ENCODE measurements at places on chromosomes 2 and 18.

- no peak for DNase-seq
Observed at GRCh38 chr2:177636672-177637071, 244.1 kb downstream of the AGPS start.

- DNase-seq = no peak
Observed at GRCh38 chr2:203894262-203894661, 26.7 kb downstream of the CTLA4 start.

DNA sequence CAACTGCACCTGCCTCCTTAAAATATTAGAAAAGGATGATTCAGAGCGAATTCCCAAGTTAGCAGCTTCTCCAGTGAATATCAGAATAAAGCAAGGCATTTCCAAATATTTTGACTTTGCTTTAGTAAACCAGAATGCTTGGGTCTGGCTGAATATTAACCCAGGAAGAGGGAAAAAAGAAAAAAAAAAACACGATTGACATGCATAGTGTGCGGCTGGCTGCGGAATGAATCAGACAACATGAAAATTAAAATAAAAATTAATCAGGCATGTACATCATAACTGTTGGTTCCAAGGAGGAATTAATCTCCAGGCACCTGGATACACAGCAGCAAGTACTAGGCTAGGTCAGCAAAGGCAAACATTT is 105.8 kb upstream of the NCKAP5 start:
- no peak for DNase-seq

DNA sequence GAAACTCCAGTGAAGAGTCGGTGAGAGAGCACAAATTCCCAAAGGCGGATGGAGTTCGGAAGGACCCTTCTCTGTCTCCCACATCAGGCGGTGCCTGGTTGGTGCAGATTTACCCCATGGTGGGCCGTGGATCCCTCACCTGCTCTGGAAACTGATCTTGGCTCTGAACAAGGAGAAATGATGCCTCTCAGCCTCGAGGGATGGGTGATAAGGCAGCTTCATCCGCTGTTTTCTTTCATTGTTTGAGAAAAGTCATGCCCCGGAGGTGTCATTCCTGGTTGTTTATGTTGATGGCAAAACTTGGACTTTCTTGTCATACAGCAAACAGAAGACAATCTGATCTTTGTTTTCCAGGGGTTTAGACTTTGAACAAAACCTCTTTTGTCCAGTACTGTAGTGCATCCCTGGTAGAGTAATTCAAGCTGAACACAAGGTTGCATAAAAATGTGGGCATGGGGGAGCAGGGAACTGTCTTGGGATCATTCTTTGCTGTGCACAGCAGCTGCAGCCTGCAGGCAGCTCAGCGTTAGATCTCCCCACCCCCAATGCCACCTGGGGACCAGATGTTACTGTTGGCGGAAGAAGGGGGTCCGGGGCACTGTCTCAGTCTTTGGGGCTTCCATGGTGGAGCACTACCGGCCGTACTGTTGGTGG is 81.3 kb downstream of the NFATC1 start:
- no peak for DNase-seq

GRCh38 chr2:221911890-221912289 is 339.8 kb upstream of the EPHA4 start:
- no peak for DNase-seq

DNA sequence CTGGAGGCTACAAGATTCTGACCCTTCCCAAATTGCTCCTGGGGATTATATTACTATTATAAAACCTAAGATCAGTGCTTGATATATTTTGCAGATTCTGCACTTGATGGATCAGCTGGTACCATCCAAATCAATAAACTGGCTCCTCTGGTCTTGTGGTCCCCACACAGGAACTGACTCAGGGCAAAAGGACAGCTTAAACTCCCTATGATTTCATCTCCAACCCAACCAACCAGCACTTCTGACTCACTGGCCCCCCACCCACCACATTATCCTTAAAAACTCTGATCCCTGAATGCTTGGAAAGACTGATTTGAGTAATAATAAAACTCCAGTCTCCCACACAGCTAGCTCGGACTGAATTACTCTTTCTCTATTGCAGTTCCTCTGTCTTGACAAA is 82.1 kb downstream of the TMEM163 start:
- no peak for DNase-seq

- no peak for DNase-seq
Observed at GRCh38 chr2:30487603-30488002, 40.6 kb downstream of the LCLAT1 start.

GRCh38 chr2:162073888-162074631 is at the start of gene DPP4:
TSS of gene DPP4 (minus strand) at chr2:162074215. CDS start at chr2:162073981, 234 bp downstream.
- DNase-seq = no peak

GRCh38 chr2:40346535-40347354 is 105.1 kb downstream of the SLC8A1 start:
- no peak for DNase-seq

- no peak for DNase-seq
Observed at GRCh38 chr2:108579623-108580022, 45.4 kb downstream of the LIMS1 start.

GRCh38 chr2:136251885-136252585 is 134.1 kb upstream of the CXCR4 start:
- no peak for DNase-seq

GRCh38 chr18:37529863-37530262 is 35.7 kb downstream of the CELF4 start:
- DNase-seq = no peak

DNA sequence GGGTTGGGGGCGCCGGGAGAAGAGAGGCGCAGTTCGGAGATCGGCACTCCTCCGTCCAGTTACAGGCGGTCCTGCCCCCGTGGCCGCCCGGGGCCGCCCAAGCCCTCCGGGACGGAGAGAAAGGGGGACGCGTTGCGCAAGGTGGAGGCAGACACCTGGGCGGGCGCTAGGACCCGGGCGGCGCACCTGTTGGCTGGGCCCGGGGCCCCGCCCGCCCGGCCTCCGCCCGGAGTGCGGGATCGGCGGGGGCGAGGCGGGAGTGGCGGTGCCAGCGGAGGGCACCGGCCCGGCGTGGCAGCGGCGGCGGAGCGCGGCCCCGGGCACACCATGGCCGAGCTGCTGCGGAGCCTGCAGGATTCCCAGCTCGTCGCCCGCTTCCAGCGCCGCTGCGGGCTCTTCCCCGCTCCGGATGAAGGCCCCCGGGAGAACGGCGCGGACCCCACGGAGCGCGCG is at the start of gene SGPP2:
Gene SGPP2, plus strand, starts transcription at position 268 of the 453 bp plus-strand sequence. Its CDS starts 60 bp downstream, at position 328.
- no peak for DNase-seq

GRCh38 chr2:33488178-33488690 is 11.8 kb downstream of the RASGRP3 start:
- DNase-seq = no peak

GRCh38 chr2:217325816-217326215 is 466.0 kb upstream of the TNP1 start:
- DNase-seq = no peak

GRCh38 chr2:13585732-13586131 is 869.0 kb downstream of the TRIB2 start:
- DNase-seq = no peak

DNA sequence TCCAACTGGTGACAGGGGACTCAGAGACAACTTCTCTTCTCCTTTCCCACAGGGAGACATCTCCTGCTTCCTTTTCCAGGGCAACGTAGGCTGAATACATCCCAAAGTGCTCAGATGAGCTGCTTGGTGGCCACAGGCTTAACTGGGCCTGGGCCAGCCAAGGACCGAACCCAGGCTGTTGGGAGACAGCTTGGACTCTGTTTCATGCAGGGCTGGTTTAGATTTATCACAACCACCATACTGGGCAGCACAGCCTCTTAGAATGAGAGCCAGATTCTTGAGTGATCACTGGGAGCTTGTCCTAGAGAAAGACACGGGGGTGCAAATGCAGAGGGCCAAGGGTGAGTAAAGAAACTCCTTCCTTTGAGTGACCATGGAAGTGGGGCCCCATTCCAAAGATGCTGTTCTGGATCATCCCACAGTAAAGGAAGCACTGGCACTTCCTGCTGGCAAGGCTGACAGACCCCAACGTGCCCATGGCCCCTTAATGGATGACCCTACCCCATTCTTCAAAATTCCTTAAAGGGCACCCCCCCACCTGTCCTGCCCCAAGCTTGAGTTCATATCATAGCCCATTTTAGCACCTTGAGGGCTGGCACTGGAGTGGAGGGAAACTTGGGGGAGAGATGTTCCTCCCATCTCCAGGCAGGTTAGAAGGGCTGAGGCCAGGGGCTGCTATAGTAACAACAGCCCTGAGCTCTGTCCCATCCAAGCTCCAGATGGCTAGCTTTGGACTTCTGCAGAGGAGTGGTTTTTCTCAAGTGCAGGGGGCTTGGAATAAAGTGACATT is 84.1 kb downstream of the CAPN13 start:
- DNase-seq = no peak

GRCh38 chr2:28356095-28356911 is 36.4 kb upstream of the FOSL2 start:
- DNase-seq = no peak

GRCh38 chr2:173550143-173550542 is 195.5 kb downstream of the CDCA7 start:
- no peak for DNase-seq

DNA sequence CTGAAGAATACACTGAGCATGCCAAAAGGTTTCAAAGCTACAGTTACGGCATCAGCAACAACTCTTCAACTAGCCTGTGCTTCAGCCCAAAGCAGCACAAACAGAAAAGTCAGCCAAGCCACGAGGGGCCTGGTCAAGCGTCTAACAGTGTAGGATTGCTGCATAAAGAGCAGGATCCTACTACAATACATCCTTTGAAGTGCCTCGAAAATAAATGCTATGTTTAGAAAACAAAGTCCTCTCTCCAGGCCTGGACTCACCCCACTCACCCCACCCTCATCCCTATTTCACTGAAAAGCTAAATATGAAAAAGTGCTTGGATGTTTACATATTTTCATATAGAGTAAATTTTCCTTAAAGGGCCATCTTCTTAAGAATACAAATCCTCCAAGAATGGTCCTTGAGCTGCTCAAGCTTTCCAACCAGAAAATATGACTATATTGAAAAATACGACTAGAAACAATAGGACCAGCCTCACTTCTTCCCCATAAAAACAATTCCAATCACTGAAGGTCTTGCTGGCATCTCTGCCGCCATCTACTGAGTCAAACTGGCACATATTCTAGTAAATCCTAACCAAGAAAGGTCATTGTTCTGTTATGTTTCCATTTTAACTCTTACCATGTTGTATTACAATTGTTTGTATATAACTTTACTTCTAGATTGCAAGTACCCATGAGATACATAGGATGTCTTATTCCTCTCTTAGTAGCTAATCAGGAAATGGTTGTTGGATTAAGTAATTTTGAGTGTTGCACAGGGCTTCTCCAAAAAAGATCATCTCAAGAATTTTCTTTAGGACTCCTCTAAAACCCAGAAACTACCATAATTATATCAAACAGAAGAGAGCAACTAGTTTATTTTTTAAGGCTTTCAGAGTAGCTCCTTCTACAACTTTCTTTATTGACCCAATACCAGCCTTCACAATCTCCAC is 63.6 kb downstream of the CLHC1 start:
- DNase-seq = no peak

DNA sequence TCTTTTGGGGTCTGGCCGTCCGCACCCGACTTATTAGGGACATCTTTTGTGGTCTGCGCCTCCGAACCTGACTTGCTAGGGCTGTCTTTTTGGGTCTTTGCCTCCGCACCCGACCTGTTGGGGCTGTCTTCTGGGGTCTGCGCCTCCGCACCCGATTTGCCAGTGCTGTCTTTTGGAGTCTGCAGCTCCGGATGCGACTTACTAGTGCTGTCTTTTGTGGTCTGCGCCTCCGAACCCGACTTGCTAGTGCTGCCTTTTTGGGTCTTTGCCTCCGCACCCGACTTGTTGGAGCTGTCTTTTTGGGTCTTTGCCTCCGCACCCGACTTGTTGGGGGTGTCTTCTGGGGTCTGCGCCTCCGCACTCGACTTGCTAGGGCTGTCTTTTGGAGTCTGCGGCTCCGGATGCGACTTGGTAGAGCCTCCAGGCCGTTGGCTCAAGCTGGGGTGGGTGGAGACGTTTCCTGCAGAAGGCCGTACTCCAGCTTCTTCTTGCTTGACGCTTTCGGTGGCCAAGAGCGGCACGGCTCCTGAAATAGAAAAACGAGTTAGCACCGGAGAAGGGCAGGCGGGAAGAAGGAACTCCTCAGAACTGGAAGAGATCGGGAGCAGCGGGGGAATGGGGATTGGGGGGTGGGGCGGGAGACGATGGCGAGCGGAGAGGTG is 498 bp downstream of the TGOLN2 start:
- DNase-seq = no peak

- no peak for DNase-seq
Observed at GRCh38 chr2:196399096-196399495, 227.7 kb upstream of the STK17B start.

- DNase-seq = no peak
Observed at GRCh38 chr2:201176081-201176481, 6.9 kb upstream of the CASP10 start.

DNA sequence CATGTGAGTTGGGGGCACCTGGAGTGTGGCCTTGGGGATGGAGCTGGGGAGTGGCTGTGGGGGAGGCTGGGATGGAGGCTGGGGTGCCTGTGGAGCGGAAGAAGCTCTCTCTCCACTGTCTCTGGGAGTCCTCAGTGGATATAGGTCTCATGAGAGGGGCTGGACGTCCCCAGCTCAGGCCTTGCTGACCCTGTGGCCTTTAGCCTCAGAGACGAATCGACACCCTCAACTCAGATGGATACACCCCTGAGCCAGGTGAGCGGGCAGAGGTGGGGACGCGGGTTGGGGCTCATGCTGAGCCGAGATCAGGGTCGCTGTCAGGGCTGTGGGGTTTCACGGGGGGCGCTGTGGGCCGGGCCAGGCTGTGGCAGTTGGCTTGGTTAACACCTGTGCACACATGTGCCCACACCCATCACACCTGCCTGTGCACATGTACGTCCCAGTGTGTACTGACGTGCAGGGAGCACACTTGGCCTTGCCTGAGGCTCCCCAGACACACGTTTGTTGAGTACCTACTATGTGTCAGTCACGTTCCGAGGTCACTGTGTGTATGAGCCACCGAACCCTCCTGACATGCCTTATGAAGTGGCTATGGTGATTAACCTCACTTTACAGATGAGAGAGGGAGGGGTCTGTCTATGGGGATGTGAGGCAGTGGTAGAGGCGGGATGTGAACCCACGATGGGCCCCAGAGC is 20.1 kb downstream of the ZAP70 start:
- no peak for DNase-seq

- DNase-seq = no peak
Observed at GRCh38 chr18:76545433-76546087, 50.5 kb upstream of the ZNF516 start.

- no peak for DNase-seq
Observed at GRCh38 chr18:9201224-9201623, 64.6 kb downstream of the ANKRD12 start.

DNA sequence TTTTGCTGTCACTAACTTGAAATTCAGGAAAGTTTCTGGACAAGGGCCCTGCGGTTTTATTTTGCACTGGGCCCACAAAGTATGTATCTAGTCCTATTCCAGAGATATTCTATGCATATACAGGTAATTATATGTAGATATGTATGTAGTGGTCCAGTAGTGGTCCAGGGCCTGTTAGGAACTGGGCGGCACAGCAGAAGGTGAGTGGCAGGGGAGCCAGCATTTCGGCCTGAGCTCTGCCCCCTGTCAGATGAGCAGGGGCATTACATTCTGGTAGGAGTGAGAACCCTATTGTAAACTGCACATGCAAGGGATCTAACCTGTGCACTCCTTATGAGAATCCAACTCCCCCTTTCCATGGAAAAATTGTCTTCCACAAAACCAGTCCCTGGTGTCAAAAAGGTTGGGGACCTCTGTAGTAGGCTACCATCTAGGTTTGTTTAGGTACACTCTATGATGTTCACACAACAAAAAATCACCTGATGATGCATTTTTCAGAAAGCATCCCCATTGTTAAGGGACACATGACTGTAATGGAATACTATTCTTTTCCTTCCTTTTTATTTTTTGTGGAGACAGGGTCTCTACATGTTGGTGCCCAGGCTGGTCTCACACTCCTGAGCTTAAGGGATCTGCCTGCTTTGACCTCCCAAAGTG is 2.8 kb upstream of the PPP4R3B start:
- DNase-seq = no peak

Data from stimulated activated CD4-positive, alpha-beta T cell treated with anti-CD3 and anti-CD28 coated beads, Interleukin-1b, Interleukin-23, amount 100 ng/mL, for 1 hour (primary cell).